ENCODE measurements at places on chromosomes 6 and 20.

DNA sequence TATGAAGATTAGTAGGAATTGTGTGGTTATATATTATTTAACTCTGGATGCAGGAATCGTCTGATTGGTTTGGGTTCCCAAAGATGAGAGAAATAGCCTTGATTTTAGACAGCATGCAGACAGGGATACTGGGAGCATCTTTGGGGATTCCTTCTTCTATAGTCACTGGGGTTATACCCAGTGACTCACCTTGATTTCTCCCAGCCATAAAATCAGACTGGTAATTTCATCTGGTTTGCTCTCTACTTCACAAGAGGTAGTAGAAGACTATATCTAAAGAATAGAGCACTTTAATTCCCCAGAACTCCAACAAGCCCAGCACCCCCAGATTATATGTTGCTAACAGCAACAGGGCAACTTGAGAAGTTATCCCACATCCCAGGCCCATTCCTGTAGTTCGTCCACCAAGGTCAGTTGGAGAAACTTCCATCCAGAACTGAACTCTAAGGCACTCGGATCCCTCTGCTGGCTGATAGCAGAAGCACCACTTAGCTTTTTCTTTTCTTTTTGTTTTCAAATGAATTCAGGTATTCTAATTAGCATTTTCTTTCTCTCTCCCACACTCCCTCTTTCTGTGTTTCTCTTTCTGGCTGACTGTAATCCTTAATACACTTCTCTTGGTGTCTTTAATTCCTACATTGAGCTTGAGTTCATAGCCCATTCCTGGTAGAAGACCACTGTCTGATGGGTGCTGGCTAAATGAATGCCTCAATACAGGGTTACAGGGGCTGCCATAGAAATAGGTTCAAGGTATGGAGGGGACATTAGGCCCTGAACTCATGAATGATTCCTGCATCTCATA, 20.4 kb upstream of the EFHC1 start:
- DNase-seq, result peak; percentile 83

- DNase-seq, result peak; percentile 67
Measured at GRCh38 chr20:58890518-58891085, 38.1 kb downstream of the GNAS start.

DNA sequence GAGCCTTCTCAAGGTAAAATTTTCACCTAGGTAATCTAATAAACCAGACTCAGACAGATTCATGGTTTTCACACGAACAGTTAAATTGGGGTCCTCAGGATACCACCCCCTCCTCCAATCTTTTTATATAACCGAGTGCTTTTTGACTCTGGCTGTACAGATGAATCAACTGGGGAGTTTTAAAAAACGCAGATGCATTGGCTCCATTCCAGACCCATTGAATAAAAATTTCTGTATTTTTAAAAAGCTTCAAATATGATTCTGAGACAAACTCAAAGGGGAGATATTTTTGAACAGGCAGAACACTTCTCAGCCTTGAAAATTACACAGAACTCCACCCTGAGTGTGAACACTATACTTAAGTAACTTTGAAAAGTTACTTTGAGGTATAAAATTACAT, 7.2 kb downstream of the UTRN start:
- no peak for DNase-seq

DNA sequence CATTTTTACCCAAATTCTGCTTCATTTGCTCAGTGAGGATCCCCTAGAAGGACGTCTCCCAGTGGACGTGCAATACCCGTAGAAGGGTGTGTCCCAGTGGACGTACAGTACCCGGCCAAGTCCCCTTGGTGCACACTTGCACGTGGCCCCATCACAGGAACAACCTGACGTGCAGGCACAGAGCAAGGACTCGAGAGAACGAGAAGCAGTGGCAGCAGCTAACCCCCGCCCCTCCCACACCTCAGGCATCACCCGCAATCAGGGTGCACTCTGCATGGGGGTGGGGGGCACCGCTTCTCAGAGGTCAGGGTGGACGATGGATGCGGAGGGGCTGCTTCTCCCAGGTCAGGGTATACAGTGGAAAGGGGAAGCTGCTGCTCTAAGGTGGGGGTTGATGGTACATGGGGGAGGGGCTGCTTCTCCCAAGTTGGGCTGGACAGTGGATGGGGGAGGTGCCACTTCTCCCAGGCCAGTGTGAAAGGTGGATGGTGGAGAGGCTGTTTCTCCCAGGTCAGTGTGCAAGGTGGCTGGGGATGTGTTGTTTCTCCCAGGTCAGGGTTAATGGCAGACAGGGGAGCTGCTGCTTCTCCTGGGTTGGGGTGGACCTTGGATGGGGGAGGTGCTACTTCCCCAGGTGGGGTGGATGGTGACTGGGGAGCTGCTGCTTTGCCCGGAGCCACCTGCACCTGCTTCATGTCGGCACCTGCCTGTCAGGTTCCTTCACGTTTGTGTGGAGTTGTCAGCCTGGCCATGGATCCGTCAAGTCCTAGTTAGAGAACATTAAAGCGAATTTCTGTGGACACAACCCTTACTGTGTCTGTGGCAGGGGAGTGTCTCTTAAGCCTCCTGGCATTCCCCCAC, 1.0 kb upstream of the THBS2 start:
- no peak for DNase-seq

GRCh38 chr6:13762611-13763441, 51.2 kb upstream of the RANBP9 start:
- no peak for DNase-seq

GRCh38 chr20:40050596-40050995, 638.4 kb downstream of the MAFB start:
- no peak for DNase-seq

- peak; percentile 91 for DNase-seq
Measured at GRCh38 chr6:54856129-54856528, 9.6 kb downstream of the FAM83B start.

GRCh38 chr20:45725134-45725533, 3.0 kb downstream of the SPINT4 start:
- no peak for DNase-seq

GRCh38 chr6:6599468-6599873, 11.0 kb downstream of the LY86 start:
- no peak for DNase-seq

GRCh38 chr6:44645276-44645675, 257.8 kb downstream of the CDC5L start:
- DNase-seq, result no peak

DNA sequence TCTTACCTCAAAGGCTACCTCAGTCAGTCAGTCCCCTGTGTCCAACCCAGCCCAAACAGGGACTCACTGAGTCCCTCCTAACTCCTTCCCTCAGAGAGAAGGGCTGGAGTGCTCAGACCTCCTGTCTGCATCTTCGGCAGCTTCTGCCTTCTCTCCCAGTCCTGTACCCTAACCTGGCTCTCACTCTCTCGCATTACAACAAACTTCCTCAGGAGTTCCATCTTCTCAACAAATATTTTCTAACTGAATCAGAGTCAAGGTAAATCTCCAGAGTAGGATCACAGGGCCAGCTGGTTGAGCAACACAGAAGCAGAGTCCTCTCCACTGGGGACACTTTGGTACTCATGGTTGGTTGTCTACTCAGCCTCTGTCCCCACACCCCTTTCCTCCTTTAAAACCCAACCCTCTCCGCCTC, 92.3 kb downstream of the MRPL14 start:
- DNase-seq, result no peak

GRCh38 chr6:10542213-10542612, 21.1 kb downstream of the GCNT2 start:
- no peak for DNase-seq

DNA sequence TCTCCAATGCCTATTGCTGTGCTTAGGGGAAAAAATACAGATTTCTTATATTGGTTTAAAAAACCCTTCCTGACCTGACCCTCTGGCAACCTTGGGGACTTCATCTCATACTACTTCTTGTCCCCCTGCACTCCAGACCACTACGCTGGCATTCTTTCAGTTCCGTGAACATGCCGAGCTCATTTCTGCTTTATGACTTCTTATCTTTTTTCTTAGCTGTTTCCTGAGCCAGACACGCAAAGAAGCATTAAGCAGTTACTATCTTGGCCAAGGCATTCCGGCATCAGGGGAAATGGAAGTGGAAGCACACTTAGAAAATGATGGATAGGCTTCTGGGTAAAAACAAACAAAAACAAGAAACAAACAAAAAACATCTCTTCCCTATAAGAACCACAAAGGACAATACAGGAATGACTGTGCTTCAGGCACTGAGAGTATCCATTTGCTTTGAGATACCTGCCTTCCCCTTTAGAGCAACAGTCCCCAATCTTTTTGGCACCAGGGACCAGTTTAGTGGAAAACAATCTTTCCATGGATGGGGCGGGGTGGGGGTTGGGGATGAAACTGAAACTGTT, 4.4 kb upstream of the CCDC28A start:
- peak; percentile 48 for DNase-seq

DNA sequence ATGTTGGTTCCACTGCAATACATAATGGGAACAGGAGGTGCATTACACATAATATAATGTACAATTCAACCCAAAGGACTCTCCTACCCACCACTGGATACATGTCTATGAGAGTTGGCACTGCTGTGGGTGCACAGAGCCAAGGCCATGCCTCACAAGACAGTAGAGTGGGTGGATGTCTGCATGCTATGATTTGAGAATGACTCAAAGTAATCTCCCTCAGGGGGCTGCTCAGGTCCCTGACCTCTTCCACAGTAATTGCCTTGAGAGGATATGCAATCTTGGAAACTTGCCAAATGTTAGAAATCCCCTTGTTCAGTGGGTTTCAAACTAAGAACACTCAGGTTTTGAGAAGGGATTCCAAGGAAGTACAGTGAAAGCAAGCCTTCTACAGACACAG, 79.0 kb downstream of the ANKEF1 start:
- no peak for DNase-seq

DNA sequence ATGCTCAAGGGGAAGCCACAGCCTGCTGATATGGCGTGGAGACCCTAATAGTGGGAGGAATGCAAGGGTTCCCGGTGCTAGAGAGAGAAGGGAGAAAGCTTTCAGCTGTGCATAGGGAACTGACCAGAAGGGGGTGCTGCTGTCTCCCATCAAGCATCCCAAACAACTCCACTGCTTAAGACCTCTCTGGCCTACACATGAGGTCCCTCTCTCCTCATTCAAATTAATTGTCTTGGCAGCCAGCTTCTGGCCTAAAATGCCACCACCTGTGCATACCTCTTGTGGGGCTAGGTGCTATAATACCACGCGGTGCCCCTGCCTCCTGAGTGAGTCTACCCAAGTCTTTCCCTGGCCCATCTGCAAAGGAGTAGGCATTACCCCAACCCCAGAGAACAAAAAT, 14.5 kb downstream of the ADISSP start:
- DNase-seq, result peak; percentile 90

- no peak for DNase-seq
Measured at GRCh38 chr20:17395729-17396128, 135.4 kb downstream of the BFSP1 start.

DNA sequence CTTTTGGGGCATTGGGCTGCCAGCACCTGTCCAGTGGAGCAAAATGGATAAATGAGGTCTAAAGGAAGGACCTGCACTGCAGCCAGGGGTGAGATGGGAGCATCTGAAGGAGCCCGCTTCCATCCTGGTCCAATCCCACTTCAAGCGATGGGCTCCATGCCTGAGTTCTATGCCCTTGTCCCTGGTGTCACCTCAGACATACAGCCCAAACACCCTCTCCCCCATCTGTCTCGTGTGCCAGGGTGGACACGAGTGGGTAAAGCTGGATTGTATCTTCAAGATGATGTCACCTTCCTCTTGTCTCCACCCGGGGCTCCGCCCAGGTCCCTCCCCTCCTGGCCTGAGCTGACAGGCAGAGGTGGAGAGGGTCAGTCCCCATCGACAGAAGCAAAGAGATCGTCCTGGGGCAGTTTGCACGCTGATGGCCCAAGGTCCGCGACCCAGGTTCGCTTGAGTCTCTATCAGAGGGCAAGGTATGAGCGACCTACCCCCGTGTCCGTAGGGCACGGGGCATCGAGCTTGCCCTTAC, 544 bp downstream of the SMIM29 start:
- peak; percentile 73 for DNase-seq

DNA sequence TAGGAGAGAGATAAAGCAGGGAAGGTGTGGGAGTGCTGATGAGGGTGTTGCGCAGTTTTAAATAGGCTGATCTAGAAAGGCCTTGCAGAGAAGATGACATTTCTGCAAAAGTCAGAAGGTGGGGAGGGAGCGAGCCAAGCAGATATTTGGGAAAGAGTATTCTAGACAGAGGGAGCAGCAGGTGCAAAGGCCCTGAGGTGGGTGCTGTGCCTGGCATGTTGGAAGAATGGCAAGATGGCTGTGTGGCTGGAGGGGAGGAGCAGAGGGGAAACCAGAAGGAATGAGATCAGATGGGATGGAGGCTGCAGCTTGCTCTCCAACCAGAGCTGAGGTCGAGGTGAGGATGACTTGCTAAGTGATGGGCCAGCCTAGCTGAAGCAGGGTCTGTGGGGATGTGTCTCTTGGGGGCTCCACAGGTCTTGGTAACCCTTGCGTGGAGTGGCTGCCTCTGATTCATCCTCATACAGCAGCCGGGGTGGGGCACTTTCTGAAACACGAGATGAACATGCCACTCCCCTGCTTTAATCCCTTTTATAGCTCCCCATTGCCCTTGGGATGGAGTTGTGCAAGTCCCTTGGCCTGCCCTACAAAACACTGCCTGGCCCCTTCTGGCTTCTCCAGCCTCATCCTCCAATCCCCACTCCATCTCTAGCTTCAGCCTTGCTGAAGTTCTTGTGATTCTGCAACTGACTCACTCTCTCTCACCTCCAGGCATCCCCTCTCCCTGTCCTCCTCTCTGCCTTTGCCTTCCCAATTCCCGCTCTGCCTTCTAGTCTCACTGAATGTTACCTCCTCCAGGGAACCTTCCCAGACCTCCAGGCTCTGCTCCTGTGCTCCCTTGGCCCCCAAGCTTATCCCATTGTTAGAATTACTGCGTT, 94.1 kb downstream of the CDH22 start:
- no peak for DNase-seq

DNA sequence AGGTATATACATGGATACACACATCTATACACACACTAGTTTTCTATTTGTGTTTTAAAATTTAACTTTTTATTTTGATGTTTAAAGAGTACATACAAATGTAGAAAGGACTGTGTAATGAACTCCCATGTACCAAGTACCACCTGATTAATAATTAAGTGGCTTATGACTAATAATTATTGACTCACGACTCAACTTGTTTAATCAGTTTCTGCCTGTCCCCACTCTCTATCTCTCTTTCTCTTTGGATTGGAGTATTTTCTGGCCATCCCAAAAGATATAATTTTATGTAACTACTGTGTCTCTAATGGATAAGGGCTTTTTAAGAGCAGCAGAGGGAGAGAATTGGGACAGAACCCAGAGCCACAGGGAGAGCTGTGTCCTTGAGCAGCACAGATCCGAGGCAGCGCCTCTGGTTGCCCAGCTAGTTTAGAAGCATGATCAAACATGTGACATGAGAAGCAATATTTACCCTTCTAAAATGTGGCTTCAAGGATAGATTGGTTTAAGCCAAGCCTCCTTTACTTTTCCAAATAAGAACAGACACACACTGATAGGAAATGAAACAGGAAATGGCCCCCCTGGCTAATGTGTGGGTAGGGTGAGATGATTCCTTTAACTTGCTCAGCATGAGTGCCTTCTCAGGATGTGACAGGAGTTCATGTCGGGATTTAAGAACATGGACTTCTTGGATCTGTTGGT, 81.0 kb downstream of the ERMARD start:
- DNase-seq, result peak; percentile 56

DNA sequence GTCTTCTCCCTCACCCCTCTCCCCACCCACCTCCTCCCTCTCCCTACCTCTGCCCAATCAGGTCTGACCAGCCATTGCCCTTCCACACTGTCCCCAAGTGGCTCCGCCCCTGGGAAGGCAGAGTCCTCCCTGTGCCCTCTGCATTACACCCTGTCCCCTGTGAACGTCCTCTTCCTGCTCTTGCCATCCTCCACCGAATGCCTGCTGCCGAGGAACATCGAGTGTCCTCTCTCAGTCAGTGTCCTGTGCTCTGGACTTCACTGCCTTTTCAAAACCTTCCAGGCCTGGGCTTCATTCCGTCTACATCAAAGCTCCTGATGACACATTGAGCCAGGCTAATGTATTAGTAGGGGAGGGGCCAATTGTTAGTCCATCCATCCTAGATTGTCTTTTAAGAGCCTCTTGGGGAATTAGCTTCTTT, 3.3 kb upstream of the PACSIN1 start:
- DNase-seq, result peak; percentile 50

All from stomach (tissue), 19 donors.